ENCODE measurements at places on chromosomes 16 and 17. TPM values are rescaled to one million over a fixed set of nuclear protein-coding genes. Genes with fewer than 3 reads are reported as not detected.

GRCh38 chr17:40451420-40451819 lies 8.2 kb downstream of the IGFBP4 start:
- DNase-seq, result peak; percentile 99

DNA sequence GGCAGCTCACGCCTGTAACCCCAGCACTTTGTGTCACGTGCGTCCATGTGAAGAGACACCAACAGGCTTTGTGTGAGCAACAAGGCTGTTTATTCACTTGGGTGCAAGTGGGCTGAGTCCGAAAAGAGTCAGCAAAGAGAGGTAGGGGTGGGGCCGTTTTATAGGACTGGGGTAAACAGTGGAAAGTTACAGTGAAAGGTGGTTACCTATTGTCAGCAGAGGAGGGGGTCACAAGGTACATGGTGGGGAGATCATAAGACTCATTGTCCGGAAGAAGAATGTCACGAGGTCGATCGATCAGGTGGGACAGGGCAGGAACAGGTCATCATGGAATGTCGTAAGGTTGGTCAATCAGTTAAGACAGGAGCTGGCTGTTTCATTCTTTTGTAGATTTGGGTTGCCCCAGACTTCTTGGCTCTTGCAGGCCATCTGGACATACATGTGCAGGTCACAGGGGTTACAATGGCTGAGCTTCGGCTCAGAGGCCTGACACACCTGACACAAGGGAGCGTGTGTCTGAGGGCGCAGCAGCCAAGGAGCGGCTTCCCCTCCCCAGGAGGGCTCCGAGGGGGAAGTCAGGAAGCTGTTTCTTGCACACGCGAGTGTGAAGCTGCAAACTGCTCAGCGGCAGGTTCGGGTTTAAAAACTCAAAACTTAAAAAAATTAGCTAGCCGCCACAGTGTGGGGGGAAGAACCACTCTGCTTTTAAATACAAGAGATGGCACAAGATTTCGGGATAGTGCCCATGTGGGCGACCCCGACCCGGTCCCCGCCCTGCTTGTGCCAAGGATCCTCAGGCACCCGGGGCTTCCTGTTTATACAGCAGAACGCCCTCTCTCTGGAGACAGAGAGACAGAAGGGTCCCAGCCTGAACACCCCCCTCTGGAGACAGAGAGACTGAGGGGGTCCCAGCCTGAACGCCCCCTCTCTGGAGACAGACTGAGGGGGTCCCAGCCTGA lies 12.4 kb upstream of the TEX19 start:
- no peak for DNase-seq

DNA sequence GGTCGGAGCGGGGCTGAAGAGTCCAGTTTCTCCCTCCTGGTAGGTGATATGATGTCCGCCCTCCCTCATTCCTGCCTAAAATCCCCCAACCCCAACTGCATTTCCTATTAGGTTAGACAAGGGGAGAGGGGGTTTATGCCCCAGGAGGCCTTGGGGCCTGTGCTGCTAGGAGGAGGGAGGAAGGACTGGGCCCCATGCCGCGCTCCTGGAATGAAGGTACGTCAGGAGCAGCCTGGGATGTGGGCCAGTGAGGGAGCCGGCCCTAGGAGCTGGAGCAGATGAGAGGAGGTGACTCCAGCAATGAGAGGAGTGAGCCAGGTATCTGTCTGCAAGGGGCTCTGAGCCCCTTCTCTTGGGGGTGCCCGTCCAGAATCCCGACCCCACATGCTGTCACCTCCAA lies 46.9 kb upstream of the CDC42EP4 start:
- no peak for DNase-seq

DNA sequence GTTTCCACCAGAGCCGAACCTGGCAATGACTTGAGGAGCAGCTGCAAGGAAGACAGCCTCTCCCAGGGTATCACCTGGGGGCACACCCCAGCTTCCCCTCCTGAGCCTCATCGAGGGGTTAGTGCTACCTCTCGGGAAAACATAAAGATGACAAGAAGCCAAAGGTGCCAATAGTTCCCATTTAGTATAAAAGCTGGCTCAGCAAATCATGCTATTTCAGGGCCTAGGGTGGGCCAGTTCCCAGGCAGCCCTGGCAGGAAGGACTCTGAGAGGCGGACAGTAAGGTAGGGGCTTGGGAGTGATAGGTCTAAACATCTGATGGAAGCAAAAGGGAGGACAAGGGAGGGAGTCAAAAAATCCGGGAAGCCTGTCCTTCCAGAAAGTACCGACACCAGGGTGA lies 46.2 kb downstream of the SOST start:
- DNase-seq, result no peak

- DNase-seq, result no peak
Measured at GRCh38 chr16:25018972-25019617, 3.9 kb upstream of the ARHGAP17 start.

DNA sequence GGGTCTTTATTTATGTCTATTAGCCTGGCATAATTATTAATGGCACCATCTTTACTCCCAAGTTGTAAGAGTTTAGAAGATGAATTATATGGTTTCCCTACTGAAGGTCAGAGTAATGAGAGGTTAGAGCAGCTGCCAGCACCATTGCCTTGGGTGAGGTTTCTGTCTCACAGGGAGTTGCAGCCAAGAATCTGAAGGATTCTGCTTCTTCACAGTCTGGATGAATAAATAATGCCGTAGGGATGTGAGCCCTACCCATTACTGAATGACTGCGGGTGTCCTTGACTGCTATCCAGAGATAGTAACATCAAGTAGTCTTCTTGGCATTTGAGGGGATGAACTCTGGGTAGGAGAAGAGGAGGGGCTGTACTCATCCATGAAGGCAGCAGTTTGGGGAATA lies 52.8 kb upstream of the SMIM36 start:
- peak; percentile 51 for DNase-seq

DNA sequence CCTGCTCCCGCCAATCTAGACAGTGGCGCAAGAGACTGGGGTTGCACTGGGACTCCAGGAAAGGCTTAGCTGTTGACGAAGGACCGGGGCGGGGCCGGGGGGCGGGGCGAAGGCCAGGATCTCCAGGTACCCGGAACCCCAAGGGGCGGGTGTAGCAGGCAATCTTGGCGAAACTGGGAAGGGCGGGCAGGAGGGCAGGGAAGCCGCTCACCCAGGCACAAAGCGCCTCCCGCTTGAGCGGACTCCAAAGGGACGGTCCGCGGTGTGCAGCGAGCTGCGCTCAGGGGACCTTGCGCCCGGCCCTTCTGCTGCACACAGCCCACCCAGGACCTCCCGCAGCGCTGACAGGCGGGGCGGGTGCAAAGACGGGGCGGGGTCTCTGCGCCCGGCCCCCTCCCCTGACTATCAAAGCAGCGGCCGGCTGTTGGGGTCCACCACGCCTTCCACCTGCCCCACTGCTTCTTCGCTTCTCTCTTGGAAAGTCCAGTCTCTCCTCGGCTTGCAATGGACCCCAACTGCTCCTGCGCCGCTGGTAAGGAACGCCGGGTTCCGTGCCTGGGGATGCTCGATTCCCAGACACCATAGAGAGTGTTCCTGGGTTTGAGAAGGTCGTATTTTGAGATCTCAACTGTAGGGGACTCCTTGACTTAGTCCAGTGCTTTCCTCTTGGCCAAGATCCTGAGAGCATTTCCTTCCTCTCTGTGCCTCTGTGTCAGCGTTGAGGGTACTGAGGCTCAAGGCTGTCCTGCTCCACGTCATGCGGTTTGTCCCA lies at the start of gene MT1F:
Gene MT1F (plus strand): TSS at position 405 of the 772 bp plus-strand sequence. CDS start 100 bp downstream, at position 505.
- no peak for DNase-seq

- peak; percentile 32 for DNase-seq
Measured at GRCh38 chr16:86432691-86433090, 77.6 kb upstream of the FOXF1 start.

- DNase-seq, result no peak
Measured at GRCh38 chr17:46818316-46818928, at the start of gene WNT3. Gene WNT3, minus strand, starts transcription at chr17:46818692. Its CDS starts 95 bp downstream, at chr17:46818597.

DNA sequence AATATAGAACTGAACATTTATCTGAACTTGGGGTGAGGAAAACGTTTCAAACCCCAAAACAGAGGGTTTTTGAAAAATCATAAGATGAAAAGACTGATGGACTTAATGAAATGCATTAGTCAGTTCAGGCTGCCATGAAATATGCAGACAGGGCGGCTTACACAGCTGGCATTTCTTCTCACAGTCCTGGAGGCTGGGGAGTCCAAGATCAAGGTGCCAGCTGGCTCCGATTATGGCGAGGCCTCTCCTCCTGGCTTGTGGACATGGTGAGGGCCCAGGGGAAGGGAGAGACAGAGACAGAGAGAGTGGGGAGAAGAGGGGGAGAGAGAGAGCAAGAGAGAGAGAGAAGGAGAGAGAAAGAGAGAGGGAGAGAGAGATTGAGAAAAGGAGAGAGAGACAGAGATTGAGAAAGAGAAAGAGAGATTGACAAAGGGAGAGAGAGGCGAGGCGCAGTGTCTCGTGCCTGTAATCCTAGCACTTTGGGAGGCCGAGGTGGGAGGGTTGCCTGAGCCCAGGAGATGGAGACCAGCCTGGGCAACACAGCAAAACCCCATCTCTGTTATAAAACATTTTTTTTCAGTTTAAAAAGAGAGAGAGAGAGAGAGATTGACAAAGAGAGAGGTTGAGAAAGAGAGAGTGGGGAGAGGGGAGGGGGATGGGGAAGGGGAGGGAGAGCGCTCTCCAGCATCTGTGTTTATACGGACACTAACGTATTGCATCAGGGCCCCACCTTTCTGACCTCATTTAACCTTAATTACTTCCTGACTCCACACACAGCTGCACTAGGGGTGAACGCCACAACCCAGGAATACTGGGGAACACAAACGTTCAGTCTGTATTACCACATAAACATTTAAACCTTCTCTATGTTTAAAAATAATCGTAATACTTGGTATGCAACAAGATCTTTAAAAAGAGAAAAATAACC lies 24.6 kb upstream of the RPH3AL start:
- DNase-seq, result peak; percentile 40

DNA sequence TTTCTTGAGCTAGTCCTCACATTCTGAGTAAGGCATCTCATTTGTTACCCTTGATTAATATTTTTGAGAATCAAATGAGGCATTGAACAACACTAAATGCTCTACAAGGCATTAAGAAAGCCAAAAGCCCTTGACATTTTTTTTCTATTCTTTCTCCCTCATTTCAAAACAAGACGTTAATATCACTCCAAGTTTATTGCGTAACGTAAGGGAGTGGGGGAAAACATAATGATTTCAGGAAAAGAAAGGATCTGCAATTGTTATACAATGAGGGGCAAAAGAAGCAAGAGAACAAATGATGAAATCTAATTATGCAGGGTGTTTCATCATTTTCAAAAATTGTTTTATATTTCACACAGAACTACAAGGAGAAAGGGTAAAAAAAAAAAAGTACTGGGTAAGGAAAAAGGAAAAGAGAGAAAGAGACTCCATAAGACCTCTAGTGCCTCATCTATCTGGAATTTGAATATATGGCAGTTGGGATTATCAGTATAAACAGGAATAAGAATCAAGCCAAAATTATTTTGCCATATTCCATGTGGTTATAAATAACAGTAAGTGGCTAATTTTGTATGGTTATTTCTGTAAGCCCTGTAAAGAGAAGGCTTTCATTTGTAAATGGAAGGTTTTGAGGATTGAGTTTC lies 163.0 kb downstream of the ABCA8 start:
- peak; percentile 97 for DNase-seq

DNA sequence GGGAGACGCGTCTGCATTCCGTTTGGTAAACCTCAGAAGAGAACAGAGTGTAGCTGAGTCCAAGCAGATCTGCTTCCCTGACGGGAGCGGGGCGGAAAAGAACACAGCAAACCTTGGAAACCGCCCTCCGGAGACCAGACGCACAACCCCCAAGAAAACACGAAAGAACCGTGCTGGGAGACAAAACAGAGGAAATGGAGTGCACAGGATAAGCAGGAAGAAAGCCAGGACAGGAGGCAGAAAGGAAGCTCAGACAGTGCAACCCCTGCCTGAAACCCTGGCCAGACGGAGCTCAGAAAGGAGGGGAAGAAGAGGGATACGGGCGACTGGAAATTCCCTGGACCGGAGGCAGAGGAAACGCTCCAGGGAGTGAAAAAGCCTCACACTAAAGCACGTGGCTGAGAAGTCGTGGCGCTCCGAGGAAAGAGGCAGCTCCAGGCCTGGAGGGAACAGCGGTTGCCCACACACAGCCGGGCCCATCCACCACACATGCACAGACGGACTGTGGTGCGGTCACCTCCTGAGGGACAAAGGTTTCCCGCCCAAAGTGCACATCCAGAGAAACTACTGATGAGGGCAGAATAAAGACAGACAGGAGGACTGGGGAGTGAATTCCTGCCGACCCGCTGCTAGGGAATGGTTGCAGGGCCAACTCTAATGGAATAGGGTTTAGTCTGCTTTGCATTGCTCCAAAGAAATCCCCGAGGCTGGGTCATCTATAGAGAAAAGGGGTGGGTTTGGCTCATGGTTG lies 10.2 kb downstream of the DPEP1 start:
- peak; percentile 69 for DNase-seq

DNA sequence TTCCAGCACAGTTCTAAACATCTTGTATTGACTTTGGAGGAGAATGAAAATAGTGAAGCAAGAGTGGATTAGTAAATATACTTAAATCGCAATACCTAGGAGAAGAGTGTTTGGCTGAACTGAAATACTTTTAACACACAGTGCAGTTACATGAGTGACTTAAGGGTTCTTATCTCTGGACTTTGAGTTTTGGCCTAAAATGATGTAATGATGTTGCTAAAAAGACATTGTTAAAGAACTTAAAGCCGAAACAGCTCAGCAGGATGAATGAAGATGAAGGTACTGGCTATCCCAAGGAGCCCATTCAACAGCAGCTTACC lies 28.1 kb downstream of the PMP22 start:
- DNase-seq, result no peak

DNA sequence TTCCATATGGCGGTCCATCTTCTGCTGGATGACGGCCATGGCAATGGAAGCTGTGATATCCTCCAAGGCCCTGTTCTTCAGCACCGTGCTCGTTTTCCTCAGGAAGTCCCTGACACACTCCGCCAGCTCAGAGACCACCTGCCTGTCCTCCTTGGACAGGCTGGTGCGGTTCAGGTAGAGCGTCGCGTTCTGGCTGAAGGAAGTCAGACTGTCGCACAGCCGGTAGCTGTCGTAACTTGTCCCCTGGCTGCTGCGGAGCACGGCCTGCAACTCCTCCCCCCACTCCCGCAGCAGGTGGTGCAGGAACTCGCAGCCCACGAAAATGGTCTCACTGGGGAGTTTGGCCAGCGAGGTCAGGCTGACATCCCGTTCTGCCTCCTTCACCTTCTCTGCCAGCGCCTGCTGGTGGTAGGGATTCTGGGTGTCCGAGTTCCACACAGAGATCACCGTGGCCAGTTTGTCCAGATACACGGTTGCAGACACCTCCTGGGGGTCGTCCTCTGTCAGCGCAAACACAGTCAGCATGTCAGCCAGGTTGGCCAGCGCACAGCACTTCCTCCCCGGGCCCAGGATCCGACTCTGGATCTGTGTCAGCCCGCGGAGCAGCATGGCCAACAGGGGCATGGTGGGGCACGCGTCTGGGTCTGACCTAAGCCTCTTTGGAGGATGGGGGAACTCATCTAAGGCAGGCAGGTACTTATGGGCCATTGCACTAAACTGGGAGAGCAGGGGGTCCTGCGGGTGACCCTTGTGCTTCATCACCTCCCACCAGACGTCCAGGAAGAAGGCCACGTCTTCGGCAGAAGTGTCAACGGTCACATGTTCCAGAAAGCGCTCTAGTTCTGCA lies 5.1 kb downstream of the GEMIN4 start:
- no peak for DNase-seq

Gene ATXN7L3
- total RNA-seq, result 108 TPM

Gene TP53TG3C
- total RNA-seq, result not detected

Gene ICAM2
- 3.0 TPM for total RNA-seq

Gene SEPTIN1
- not detected for total RNA-seq

Gene RGS11
- 1.2 TPM for total RNA-seq

Gene IQCK
- total RNA-seq, result 22.3 TPM

Gene C1QTNF1
- 42.1 TPM for total RNA-seq

Measured in fibroblast of the aortic adventitia (primary cell).